Stimulated activated CD8-positive, alpha-beta memory T cell treated with anti-CD3 and anti-CD28 coated beads, Interleukin-15, amount 100 ng/mL, for 48 hours (primary cell): ENCODE measurements at places on chromosomes 1 and 21.

- no peak for DNase-seq
Observed at GRCh38 chr1:1084372-1085170, 10.5 kb upstream of the RNF223 start.

DNA sequence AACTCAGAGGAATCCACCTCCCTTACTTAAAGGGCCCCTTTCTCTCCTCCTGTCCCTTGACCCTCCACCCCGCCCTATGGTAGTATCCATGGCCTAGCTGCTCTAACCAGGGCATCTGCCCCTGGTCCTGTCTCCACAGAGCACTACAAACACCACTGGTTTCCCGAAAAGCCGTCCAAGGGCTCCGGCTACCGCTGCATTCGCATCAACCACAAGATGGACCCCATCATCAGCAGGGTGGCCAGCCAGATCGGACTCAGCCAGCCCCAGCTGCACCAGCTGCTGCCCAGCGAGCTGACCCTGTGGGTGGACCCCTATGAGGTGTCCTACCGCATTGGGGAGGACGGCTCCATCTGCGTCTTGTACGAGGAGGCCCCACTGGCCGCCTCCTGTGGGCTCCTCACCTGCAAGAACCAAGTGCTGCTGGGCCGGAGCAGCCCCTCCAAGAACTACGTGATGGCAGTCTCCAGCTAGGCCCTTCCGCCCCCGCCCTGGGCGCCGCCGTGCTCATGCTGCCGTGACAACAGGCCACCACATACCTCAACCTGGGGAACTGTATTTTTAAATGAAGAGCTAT is 1.7 kb downstream of the BTG2 start:
- no peak for DNase-seq

DNA sequence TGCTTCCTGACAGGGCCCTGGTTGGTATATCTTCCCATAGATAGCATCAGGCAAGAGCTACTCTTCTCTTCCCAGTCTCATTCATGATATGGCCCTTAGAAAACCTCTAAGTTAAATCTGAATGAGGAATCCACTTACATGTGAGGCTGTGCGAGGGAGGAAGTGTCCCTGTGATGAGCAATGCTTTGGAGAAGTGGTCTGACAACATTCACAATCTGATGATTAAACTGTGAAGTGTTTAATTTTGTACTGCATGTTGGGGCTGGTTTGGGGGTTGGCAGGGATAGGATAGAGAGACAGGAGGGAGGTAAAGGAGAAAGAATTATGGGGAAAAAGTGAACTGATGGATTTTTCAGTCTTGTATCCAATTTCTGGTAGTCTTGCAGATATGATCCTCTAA is 421.2 kb upstream of the DAB1 start:
- no peak for DNase-seq

DNA sequence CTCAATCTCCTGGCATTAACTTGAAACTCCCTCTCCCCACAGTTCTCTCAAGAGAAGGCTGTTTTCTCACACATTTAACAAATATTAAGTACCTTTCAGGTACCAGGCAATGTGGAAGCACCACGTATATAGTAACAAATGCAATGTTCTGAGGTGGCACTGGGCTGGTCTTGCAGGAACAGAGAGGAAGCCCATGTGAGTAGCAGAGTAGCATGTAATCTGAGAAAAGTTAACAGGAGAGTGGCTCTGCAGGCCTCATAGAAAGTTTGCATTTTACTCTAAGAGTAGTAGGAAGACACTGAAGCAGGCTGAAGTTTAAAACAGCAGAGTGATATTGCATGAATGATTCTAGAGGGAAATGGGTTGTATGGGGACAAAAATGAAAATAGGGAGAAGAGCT is 21.0 kb downstream of the ZNF281 start:
- no peak for DNase-seq

- no peak for DNase-seq
Observed at GRCh38 chr1:239951511-239952140, 140.1 kb upstream of the FMN2 start.

- no peak for DNase-seq
Observed at GRCh38 chr1:75234562-75234961, 100.4 kb downstream of the LHX8 start.

- no peak for DNase-seq
Observed at GRCh38 chr1:196517193-196517592, 91.0 kb downstream of the KCNT2 start.

DNA sequence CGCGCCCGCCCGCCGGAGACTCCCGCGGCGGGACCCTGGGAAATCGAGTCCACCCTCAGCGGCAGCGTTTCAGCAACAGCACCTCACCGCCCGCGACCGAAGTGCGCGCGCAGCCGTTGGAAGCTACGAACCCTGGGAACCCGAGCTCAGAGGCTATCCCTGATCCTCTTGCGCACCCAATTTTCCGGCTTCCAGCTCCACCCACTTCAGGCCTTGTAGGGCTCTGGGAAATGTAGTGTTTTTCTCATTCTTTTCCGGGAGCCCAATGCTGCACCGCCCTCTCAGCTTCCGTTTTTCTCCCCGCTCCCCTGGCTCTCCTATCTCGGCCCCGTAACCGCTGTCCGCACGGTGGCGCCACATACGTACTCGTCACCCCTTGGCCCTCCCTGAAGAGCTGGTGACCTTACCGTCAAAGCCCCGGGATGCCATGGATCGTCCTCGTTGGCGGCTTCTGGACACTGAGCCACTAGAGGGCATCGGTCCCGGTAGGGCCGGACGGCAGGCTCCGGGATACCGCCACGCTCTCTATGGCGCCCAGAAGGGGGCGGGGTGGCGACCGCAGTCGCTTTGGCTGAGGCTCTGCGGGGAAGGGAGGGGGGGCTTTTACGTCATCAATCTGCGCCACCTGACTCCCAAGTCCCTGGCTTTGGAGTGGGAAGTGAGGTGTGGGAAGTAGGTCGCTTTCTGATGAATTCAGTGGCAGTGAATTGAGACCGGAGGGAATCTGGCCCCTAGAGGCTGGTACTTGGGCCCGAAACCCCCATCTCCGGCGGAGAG is at the start of the genes ODR4 and TPR:
Gene ODR4 (plus strand): TSS at position 687 of the 777 bp plus-strand sequence. CDS start 3,948 bp downstream, outside the sequence.
Gene TPR (minus strand): TSS at position 102 of the 777 bp plus-strand sequence. CDS start 225 bp downstream, outside the sequence.
- DNase-seq: peak; percentile 93

GRCh38 chr1:55213151-55213884 is 1.8 kb downstream of the USP24 start:
- DNase-seq: no peak

DNA sequence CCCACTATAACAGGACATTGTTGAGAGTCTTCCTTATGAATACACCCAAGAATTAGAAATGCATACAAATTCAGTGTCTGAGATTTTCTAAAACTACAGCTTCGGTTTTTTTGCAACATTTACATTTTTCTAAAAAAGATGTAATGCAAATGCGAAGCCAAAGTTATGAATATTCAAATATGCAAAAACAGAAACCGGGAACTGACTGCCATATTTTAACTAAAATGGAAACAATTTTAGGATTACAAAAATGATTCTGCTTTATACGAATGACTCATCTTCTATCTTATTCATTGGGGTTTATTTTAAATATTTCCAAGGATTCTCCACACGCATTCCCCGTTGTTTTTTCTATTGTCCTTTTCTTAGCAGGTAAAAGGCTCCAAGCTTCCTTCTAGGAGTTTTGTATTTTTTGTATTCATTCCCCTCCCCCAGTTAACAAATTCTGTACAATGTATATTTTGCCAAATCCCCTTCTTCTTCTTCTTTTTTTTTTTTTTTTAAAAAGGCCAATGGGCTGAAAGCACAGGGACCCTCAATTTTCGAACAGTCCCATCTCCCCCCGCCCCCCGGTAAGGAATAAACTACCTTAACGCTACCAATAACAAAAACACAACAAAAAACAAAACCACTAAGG is 1.0 kb downstream of the ARPC5 start:
- DNase-seq: no peak

DNA sequence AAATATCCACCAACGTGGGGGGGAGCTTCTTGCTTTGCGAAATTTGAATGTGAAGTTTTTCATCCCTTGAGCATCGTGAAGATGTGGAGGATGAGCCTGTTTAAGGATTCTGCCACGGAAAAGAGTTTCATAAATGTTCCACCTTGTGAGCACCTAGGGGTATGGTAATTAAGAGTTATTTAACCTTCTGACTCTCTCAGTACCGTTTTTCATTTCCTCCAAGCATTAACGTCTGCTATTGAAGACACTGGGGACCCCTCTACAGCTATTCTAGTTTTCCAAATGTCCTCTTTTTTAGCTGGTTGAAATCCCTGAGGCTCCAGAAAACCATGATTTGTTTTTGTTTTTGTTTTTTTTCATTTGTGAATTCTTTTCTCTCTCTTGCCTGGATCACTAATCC is 79.1 kb upstream of the GALNT2 start:
- DNase-seq: no peak

- DNase-seq: no peak
Observed at GRCh38 chr21:37118187-37118826, 45.3 kb downstream of the TTC3 start.

- DNase-seq: no peak
Observed at GRCh38 chr1:200676829-200677228, 7.1 kb upstream of the DDX59 start.

- DNase-seq: no peak
Observed at GRCh38 chr1:189678779-189679178, 798.9 kb downstream of the BRINP3 start.

- DNase-seq: no peak
Observed at GRCh38 chr1:48718705-48719104, 58.0 kb downstream of the BEND5 start.

GRCh38 chr21:38903690-38904139 is 98.0 kb downstream of the ETS2 start:
- DNase-seq: no peak

GRCh38 chr1:244100704-244101453 is 49.8 kb downstream of the ZBTB18 start:
- no peak for DNase-seq

DNA sequence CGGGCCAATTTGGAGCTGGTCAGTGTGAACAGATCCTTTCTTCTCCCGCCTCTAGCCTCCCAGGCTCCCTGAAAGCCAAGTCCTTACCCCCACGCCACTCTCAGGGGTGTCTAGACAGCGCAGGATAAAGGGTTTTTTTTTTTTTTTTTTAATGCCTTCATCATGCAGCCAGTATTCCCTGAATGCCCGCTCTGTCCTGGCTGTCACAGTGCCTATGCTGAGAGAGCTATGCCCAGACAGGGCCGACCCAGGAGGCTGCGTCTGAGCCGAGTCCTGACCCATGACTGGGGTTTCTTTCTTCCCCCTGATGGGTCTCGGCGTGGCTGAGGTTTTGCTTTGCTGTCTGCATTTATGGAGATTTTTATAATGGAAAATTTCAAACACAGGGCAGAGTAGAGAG is 18.3 kb downstream of the SPSB1 start:
- no peak for DNase-seq

DNA sequence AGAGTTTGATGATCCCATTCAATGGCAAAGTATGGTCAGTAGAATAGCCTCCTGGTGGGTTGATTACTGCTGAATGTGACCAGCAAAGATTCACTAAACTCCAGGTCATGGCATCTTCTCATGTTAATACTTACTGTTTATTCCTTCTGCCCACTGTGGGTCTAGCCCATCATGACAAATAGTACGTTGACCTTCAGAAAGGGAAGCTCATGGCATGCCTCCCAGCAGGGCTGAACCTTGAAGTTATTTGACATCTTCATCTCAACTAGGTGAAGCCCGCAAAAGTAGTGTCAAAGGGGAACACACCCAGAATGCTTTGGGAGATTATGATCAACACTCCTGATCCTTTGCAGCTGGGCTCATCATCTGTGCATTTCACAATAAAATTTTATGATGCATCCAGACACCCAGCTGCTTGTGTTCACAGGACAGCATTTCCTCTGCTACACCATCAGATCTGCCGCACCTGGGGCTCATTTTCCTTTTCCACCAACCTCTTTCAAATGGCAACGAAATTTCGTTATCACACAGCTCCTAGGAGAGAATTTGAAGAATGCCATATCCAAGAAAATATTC is 49.6 kb downstream of the HLX start:
- DNase-seq: no peak

- DNase-seq: peak; percentile 64
Observed at GRCh38 chr1:182143154-182143657, 81.7 kb upstream of the ZNF648 start.

- no peak for DNase-seq
Observed at GRCh38 chr1:50661626-50662025, 238.4 kb upstream of the DMRTA2 start.

DNA sequence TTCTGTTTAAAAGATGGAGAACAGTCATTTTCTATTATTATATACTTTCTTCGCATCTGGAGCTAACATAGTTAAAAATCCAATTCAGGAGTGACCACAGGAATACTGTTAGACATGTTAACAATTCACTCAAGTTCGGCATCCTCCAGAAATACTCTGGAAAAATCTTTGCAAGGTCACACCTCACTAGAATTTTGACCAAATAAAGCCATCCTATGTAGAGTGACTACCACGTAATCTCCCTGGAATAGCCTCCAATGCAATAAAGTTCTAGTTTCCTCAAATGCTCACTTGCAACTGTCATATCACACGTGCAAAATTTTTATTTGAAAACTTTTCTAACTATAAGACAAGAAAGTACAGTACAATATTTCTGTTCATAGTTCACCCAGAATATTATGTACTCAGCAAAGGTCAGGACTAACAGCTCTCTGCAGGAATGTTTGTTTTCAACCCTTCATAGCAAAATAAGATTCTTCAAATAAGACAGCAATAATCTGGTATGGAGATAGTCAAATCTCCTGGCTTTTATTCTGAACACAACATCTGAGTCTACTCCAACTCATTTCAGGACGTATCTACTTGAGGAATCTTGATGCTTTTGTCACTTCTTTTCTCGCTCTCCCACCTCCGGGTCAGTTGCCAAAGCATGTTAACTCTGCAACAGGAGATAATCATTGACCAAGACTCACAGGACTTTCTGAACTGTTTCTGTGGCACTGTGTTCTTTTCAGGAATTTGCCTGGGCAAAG is 82.6 kb downstream of the GDAP2 start:
- DNase-seq: no peak

- no peak for DNase-seq
Observed at GRCh38 chr1:5830771-5831599, 161.2 kb downstream of the NPHP4 start.

DNA sequence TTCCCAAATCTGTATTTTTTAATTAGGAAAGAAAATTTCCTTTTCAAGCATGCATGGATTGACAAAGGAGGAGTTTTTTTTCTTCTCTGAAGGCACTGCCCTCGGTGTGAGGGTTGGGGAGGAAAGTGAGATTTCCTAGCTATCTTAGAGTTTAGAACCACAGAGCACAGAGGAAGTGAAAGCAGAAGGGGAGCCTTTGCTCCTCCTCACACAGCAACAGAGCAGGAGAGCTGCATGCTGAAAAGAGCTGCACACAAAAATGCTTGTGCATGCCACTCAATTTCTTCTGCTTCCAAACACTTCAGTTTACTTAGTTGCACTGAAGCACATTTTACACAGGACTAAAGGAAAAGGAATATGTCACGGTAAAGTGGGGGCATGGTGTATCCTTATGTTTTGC is 308.1 kb downstream of the GPATCH2 start:
- no peak for DNase-seq

DNA sequence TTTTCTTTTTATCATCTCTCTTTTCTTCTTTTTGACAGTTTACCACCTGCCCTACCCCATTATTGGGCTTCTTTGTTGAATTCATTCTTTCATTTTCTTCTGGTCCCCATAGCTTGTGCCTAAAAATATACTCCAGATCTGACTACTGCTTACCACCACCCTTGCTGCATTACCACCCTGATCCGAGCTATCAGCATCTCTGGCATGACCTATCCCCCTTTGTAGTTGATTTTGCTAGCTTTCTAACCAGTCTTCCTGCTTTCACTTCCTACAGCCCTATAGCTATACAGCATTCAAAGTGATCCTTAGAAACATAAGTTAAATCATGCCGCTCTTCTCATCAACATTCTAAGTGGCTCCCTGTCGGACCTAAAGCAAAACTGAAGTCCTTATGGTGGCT is 59.4 kb upstream of the MPC2 start:
- DNase-seq: no peak

- DNase-seq: no peak
Observed at GRCh38 chr1:61175976-61176375, 93.6 kb downstream of the NFIA start.

- no peak for DNase-seq
Observed at GRCh38 chr1:23394684-23395083, 25.0 kb upstream of the ZNF436 start.
